ENCODE measurements at places on chromosomes 4 and X.

DNA sequence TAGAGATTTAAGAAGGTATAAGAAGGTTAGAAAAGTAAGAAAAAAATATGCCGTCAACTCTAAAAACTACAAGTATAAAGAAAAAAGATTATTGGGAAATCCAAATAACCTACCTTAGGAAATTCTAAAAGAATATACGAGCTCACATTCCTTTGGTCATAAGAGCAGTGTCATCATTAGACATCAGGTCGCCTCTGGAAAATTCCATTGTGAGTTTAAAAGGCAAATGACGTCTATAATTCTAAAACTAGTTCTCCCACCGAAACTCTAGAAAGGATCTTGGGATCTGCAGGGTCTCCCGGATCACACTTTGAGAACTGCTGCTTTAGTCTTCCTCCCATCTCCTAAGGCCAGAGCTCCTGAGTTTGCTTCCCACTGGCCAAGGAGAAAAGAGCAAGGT lies 518 bp upstream of the SAT1 start:
- DNase-seq: no peak

- DNase-seq: no peak
These were observed 38.3 kb upstream of the MAPK10 start for GRCh38 chr4:86398187-86398586.

DNA sequence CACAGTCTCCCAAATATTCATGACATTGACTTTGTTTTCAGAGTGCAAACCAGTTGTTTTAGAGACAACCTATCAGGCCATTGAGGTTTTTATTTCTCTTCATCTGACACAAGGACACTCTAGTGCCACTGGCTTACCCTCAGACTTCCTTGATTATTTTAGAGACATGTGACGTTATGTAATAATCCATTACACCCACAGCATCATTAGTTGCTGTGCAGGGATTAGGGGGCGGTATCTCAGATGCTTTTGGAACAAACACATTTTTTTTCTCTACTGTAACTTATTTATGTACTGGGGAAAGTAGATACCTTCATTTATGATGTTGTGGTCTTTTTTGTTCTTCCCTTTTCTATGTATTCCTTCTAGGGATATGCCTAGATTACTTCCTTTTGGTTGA lies 2293.1 kb downstream of the PCDH7 start:
- no peak for DNase-seq

DNA sequence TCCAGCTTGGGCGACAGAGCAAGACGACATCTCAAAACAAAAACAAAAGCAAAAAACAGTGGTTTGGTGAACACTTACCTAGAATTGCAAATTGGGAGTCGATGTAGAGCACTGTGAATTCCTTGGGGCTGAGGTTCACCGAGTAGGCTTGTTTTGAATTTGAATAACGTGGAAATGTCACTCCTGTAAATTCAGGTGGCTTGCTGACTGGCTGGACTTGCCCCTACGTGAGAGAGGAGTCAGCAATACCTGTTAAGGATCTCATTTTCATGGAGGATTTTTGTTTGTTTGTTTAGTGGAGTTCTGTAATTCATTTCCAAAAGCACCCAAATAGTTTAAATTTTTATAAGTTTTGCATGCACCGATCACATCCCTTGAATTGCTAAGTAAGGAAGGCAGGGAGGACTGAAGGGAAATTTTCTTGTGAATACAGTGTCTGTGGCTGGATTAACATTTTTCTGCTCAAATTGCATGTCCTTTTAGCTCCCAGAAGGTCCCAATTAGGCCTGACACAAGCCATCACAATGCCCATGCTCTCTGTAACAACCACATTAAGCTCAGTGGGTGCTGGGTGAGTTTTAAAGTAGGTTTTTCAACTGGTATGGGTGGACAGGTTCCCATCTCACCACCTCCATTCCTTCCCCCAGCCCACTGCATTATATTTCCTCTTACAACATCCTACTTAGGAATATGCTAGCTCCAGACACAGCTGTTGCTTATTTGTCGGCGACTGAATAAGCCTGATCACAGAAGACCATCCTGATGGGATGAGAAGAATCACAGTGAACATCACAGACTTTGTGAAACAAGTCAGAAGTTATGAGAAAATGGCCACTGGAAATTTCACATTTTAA lies 58.5 kb upstream of the TTC29 start:
- no peak for DNase-seq

GRCh38 chr4:76740866-76741662 lies 156.9 kb downstream of the SOWAHB start:
- DNase-seq: peak; percentile 69

DNA sequence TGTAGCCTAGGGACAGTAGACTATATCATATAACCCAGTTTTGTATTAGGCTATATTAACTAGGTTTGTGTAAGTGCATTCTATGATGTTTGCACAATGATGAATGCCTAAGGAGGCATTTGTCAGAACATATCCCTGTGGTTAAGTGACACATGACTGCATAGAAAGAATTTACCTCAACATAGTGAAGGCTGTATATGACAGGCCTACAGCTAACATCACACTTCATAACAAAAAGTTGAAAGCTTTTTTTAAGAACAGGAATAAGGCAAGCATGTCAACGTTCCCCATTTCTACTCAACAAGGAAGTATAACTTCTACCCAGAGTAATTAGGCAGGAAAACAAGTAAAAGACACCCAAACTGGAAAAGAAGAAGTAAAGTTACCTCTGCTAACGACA lies 165.9 kb upstream of the NDST4 start:
- DNase-seq: no peak

DNA sequence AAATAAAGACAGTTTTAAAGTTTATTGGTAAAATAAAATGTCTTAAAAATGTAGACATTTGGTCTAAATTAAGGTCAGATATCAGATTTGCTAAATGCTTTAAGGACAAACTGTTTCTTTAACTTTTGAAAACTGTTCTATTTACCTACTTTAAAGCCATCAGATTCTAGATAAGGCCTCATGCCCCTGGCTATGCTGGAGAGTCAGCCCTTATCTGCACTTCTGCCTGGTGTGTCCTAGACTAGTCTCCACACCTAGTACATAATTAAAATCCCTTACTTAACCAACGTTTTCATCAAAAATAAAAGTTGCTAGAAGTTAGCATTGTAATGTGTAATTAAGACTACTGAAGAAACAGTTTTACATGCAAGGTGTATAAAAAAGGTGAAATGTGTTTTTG lies 25.6 kb downstream of the HSD17B11 start:
- DNase-seq: no peak

DNA sequence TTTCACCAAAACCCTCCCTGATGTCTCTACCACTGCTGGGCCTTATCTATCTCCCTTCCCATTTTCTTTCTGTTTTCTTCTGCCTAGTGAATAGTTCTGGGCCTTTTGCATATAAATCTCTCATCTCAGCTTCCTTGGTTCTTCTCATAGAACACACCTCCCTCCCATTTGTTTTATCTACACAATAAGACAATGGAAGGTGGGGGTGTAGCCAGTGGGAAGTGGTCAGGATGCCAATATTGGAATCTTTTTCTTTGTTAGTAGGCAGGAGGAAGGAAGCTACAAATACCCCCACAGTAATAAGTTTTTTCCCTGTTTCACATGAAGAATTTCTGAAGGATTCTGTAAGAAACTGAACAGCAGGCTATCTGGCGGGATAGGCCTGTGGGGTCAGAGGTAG lies 30.9 kb upstream of the RHOH start:
- DNase-seq: no peak

DNA sequence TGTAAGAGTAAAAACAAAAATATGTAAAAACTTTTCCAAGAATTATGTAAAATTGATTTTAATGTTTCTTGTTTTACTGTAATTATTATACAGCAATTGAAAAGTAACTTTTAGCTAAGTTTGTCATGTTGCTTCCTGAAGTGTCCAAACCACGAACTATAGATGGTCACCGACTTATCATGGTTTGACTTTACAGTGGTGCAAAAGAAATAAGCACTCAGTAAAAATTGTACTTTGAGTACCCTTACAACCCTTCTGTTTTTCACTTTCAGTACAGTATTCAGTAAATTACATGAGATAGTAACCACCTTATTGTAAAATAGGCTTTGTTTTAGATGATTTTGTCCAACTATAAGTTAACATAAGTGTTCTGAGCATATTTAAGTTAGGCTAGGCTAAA lies 93.8 kb downstream of the SLC10A6 start:
- no peak for DNase-seq

DNA sequence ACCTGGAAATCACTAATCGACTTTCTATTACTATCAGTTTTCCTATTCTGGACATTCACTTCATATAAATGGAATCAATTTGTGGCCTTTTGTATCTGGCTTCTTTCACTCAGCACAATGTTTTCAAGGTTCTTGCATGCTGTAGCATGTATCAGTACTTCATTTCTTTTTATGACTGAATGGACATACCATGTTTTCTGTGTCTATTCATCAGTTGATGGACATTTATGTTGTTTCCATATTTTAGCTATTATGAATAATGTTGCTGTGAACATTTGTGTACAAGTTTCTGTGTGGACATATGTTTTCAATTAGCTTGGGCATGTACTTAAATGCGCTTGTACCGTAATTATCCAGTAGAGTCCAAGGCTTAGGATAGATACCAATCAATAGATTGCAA lies 19.9 kb upstream of the RELL1 start:
- no peak for DNase-seq

DNA sequence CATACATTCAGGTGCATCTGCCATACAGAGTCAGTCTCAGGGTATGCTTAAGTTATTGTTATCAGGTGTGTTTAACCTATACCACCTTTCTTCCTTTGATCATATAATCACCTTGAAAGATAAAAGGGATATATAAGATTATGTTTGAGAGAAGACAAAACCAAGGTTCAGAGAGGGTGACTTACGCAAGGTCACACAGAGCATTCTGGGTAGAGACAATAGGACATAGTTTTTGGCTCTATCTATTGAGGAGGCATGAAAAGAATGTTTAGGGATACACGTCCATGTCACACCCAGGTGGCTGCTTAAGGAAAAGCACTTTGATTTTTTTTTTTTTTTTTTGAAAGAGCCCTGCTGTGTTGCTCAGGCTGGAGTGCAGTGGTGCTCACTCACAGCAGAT lies 327.1 kb upstream of the RPS6KA3 start:
- no peak for DNase-seq

GRCh38 chrX:150269605-150270254 lies 93.4 kb upstream of the MAMLD1 start:
- DNase-seq: no peak

DNA sequence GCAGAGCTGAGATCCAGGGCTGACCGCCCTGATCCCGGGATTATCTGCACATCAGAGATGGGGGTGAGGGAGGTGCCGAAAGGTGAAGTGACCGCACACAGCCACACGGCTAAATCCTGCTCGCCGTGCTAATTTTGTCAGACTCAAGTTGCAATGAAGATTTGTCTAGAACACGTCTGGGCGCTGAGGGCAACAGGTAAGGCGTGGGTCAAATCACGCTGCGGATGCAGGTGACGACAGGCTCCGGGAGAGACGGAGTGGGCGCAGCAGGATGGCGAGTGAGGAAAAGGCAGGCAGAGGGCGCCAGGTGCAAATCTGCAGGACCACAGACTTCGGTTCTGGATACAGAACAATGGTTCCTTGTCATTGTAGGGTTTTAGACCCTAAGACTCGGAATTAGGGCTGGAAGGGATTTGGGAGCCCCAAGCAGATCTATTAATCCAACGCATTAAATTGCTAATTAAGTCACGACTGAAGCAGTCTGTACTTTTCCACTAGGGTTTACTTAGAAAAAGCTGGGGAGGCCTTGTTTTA lies 1.9 kb upstream of the TBC1D14 start:
- no peak for DNase-seq

DNA sequence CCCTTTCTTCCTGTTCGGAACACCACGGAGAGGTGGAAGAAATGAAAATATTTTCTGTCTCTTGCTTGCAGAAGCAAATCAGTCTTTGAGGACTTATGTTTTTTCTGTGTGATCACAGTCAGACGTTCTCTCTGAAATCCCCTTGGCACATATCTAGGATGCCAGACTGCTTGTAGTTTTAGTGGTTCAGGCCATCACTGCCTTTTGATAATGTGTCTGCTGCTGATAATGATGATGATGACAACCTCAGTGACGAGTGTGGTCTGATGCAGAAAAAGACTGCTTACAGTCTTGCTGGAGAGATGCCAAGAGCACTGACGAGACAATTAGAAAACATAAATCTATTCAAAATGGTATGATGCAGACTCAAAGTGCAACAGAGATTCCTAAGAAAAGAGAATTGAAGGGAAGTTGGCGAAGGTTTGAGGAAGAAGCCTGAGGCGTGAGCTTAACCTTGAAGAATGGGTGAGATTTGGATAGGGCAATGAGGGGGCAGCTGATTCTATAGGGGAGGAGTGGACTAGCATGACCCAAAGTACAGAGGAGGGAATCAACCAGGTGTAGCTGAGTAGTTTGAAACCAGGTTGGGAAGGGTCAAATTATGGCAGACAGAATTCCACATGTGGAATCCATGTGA lies 7.9 kb downstream of the RAB33A start:
- no peak for DNase-seq

DNA sequence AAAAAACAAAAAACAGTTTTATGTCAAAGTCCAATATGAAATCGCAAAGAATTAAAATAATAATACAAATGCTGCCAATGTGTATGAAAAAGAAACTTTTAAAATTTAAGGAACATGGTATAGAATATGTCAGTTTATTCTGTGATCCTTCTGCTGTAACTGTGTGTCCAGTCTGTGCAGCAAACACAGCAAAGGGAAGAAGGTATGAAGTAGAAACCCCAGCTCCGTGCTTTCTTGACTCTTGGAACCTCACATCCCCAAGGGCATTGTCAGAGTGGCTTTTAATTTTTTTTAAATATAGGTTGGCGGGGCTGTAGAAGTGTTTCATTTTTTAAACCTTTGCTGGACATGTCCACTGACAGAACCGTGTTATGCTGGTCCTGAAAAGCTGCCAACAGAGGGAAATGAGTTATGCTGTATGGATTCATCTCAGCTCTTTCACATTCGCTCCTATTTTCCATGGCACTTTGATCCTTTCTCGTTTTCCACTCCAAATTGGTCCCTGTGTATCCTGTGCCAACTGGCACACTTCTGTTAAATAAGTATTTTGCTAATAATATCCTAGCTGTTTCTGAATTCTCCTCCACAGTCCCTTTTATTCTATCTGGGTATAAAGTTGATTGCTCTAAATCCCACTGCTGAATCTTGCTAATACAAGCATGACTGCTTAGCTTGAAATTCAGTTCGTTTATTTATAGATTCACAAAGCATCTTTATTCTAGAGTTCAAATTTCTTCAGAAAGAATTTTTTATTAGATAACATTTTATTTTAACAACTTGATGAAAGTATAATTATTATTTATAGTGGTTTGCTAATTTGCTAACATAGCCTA lies 127.0 kb upstream of the DDIT4L start:
- DNase-seq: no peak

DNA sequence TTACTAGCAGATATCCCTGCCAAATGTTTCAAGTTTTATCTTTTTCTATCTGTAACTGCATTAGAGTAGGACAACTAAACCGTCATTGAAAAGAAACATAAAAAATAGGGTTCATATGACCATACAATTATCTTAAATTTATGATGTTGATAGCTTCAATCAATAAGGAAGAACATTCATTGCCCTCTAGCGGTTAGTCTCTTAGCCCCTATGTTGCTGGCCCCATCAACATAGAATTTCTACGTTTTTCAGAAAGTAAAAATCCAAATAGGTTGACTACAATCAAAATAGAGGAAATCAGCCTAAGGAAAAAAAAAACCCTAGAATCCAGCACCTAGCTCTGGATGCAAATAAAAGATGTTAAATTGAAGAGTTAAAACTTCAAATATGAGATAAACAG lies 225.1 kb upstream of the ITM2A start:
- no peak for DNase-seq

GRCh38 chr4:30760551-30760950 lies 40.4 kb downstream of the PCDH7 start:
- DNase-seq: no peak
